ENCODE measurements at places on chromosomes 5 and 9.

DNA sequence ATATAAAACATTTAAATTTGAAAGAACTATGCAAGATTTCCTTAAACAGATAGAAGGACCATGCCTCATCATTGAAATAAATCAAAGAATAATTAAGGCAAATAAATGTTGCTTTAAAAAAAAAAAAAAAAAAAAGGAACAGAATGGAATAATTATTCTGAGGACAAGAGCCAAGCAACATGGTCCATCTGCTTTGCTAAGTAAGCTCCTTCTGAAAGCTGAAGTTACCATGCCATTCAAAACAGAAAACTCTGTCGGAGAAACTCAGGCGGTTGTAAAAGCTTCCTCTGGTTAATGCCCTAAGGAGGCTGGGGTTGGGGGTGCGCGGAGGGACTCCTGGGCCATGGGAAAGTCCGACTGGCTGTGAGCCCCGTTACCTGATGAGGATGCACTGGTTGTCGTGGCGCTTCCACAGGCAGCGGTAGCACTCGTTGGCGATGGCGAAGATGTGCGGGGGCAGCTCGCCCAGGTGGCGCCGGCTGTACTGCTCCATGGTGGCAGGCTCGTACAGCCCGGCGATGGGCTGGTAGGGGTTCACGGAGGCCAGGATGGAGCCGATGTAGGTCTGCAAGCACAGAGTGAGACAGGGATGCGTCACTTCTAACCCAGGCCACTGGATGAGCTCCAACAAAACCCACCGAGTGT lies 141.7 kb downstream of the MYO10 start:
- no peak for DNase-seq

GRCh38 chr5:67206929-67207328 lies 10.3 kb upstream of the CD180 start:
- DNase-seq: peak; percentile 87

DNA sequence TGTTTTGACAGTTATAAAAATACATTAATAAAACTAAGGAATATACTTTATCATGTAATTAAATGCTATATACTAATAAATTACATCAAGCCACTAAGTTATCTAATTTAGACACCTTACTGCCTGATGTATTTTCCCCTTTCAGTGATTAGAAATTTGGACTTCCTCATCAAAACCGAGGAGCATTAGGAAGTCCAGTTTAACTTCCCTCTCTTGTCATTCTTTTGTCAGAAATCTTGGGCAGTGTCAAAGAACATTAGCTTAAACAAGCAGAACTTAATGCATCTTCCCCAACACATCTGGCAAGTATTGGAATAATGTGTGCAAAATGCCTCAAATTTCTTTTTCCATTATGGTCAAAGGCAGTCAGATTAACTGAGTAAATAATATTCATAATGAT lies 81.6 kb downstream of the PLPP1 start:
- no peak for DNase-seq

DNA sequence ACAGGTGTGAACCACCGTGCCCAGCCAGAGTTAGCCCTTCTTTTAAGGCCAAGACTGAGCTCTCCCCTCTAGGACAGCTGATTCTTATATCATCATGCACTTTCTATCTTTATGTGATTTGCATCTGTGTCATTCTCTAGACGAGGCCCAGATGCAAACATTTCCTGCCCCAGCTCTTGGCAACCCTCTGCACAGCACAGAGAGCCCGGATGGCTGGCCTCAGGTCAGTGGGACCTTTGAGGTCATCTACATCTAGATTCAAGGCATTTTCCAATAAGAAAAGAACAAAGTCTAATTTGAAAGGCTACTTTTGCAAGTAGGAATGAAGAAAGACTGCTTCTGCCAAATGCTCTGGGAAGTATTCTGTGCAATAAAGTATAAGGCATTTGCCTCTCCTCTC lies 109.0 kb upstream of the DAB2 start:
- DNase-seq: no peak

GRCh38 chr5:36870399-36871040 lies 6.0 kb upstream of the NIPBL start:
- DNase-seq: peak; percentile 35

- DNase-seq: no peak
Measured at GRCh38 chr9:116087751-116088194, 65.8 kb upstream of the PAPPA start.

GRCh38 chr5:50962934-50963872 lies 296.8 kb downstream of the PARP8 start:
- peak; percentile 32 for DNase-seq

DNA sequence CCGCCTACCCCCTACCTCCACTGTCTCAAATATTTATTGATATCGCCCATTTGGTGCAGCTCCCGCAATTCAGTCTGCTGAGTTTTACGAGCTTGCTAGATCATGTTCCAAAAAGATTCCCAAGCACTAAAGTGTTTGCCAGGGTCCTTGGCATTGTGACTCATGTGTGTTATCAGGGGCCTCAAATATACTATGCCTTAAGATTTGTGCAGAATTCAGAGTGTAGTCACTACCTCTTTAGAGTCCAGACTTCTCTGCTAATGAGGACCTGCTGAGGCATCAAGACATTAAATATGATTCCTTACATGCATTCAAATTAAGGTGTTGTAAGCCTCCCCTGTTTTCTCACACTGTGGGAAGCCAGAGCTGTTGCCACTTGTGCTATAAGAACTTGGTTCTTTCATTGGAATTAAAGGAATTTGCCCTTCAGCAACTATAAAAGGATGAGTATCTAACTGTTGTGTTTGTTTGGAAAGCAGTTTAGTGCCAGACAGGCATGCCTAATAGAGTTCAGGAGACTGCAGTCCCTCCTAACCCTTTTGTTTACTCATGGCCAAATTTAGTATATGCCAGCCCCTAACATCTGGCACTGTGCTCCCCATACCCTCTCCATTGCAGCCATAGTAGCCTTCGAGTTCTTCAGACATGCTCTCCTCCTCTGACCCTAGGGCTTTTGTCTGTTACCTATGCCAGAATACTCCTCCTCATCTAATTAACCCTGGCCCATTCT lies 316.4 kb downstream of the NR3C1 start:
- DNase-seq: no peak

GRCh38 chr5:172857982-172858381 lies 23.9 kb downstream of the ERGIC1 start:
- DNase-seq: no peak

GRCh38 chr5:25963251-25964008 lies 1075.0 kb downstream of the CDH9 start:
- DNase-seq: no peak

DNA sequence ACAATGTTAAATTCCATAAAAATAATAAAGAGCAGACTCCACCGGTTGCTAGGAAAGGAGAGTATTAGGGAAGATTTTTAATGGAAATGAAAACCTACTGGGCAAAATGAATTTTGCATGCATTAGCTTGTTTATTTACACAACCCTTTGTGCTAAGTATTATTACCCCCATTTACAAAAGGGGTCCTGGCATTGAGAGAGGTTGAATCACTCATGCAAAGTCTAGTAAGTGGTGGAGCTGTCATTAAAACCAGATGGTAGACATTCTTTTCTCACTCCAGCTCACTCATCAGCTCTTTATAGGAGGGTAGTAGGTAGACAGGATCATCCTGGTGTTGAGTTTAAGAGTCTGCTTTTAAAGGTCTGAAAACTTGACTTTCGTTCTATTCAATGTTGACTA lies 395.1 kb downstream of the PLK2 start:
- DNase-seq: no peak

DNA sequence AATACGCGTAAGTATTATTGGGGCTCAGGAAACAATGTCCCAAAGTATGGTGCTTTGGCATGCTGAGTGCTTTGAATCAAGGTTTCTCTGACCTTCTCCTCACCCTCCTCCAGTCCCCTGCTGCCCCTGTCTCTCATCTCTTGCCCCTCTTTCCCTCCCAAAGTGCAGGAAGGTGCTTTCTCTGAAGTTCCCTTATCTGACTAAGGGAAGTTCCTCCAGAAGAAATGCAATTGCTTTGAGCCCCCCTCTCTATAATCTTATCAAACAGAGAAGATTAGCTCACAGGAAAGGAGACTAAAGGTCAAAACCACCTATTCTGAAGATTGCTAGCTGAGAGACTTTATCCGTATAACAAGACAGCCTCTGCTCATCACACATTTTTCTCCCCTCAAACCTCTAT lies 288.1 kb downstream of the ARL15 start:
- no peak for DNase-seq

GRCh38 chr9:21709464-21710058 lies 92.9 kb upstream of the MTAP start:
- peak; percentile 67 for DNase-seq

DNA sequence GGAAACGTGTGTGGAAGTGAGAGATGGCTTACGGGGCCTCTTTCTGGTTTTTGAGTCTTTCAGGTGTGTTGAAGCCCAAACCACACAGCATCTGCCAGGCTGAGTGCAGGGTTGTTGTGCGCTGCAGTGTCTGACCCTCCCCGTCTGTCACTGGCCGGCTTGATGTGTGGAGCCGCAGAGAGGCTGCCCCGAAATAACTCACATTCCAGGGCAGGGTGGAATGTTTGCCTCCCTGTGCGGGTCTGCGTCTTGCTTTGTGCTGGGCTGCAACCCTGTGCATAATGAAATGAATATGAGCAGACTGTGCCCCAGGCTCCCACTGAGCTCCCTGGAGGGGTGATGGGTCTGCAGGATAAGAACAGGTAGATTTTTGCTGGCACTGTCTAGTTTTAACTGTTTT lies 9.9 kb upstream of the PLEKHG4B start:
- DNase-seq: no peak

DNA sequence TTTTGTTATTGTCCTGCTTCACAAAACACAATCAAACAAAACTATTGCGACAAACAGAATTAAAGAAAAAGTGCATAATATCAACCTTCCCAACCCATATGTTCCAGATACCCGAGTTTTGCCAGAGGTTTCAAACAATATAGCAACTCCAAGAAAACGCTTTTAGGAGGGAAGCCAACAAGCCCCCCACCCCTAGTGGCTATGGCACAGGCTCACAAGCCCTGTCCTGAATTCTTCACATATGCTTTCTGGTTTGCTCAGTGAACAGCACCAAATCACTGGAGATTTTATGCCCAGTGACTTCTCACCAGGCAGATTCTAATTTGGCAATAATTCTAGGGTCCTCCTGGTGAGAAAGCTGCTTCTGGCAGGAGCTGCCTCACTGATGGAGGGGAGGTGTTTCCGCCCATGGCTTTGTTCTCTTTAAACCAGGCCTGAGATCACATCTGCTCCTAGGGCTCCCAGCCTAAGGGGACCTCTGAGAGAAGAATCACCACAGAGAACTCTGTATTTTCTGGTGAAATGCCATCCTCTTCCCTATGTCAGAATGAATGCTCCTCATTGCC lies 1982.4 kb downstream of the EFNA5 start:
- no peak for DNase-seq

DNA sequence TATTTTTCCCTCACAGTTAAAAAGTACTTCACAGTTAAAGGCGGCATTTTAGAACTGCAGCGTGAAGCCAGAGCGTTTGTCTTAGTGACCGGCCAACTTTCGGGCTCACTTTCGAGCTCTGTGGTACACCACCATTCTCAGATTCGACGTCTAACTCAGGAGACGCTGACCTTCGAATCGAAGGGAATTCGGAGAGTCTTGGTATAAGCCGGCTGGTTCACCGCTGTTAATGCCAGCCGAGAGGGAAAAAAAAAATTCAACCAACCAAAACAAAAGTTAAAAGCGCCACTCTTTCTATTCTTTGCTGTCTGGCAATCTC lies 544 bp upstream of the SNX24 start:
- DNase-seq: no peak

DNA sequence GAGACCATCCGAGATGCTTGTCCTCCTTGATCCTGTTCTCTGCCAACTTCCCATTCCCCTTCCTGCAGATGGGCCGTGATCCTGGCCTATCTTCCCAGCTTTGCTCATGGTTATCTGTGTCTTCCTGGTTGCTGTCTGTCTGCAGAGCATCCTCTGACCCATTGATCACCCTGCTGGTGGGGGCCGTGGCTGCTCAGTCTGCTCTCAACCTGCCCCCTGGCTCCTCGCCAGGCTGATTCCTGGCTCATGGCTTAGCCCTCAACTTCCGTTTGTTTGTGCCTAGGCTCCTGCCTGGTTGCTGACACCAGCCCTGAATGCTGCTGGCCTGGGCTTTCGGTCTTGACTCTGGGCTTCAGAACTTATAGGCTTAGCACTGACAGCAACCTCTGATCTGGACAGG lies 67.1 kb upstream of the SMIM15 start:
- no peak for DNase-seq

- no peak for DNase-seq
Measured at GRCh38 chr5:24353611-24354010, 291.2 kb downstream of the CDH10 start.

DNA sequence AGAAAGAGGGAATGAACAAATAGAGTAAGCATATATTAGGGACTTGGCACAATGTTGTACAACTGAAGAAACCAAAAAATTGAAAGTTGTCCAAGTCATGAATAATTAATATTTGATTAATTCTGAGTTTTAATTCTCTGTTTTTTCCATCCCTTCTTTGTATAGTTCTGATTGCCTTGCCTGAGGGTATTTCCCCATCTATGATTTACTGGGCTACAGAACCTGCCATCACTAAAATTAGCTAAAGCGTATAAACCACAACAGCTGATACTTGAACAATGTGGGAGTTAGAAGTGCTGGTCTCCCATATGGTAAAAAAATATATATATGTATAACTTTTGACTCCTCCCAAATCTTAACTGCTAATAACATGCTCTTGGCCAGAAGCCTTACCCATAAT lies 1253.5 kb upstream of the CDH6 start:
- no peak for DNase-seq

- no peak for DNase-seq
Measured at GRCh38 chr9:91908746-91909145, 41.3 kb downstream of the ROR2 start.

DNA sequence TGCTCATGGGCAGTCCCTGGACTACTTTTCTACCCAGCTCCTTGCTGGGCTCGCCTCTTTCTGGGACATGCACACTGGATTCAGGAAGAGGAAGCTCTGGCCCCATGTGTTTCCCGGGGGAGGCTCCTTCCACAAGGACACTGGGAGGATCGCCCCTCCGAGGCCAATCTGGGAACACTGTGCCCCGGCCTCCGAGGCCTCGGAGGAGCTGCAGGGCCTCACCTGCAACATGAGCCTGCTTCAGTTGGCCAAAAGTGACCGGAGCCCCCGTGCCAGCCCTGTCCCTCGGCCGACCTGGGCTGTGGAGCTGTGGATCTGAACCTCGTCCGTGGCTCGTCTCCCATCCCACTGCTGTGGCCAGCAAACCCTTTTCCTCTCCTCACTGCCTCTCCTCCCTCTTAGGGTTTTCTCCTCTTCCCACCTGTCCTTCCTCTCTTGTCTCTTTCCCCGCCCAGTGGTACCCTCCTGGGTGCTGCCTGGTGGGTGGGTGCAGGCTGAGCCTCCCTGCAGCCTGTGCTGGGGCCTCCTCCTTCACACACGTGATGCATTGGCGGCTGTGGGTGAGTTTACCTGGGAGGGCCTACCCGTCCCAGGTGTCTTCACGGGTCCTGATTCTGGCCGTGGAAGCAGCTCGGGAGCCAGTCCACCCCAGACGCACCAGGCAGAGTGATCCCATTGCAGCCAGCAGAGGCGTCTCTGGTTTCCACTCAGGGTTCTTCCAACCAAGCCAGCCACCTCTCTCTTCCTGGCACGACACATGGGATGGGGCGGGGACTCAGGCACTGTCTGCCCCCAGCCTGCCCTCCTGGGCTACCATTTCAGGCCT lies 241.8 kb downstream of the CACNA1B start:
- DNase-seq: no peak

All from activated CD4-positive, alpha-beta T cell treated with anti-CD3 and anti-CD28 coated beads, Interleukin-2, amount 50 U/mL, for 24 hours (primary cell).